ENCODE measurements at places on chromosomes 16 and 17.

DNA sequence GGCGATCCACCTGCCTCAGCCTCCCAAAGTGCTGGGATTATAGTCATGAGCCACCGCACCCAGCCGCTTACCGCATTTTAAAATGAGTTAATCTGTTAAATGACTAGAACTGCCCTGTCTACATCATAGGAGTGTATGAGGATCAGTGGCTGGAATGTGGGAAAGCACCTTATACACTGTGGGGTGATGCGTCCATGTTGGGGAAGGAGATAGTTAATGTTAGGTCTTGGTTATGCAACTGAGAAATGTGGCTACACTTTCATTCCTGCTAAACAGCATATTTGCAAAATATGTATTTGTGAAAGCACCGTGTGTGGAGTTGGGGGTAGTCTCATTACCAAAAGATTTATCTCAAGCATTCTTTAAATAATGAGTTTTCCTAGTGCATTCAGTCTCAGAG lies 107.6 kb downstream of the SPACA3 start:
- no peak for DNase-seq

GRCh38 chr17:19759568-19760549 lies 11.8 kb upstream of the ALDH3A1 start:
- no peak for DNase-seq

GRCh38 chr16:27169511-27170071 lies 33.7 kb upstream of the KDM8 start:
- DNase-seq, result peak; percentile 84

DNA sequence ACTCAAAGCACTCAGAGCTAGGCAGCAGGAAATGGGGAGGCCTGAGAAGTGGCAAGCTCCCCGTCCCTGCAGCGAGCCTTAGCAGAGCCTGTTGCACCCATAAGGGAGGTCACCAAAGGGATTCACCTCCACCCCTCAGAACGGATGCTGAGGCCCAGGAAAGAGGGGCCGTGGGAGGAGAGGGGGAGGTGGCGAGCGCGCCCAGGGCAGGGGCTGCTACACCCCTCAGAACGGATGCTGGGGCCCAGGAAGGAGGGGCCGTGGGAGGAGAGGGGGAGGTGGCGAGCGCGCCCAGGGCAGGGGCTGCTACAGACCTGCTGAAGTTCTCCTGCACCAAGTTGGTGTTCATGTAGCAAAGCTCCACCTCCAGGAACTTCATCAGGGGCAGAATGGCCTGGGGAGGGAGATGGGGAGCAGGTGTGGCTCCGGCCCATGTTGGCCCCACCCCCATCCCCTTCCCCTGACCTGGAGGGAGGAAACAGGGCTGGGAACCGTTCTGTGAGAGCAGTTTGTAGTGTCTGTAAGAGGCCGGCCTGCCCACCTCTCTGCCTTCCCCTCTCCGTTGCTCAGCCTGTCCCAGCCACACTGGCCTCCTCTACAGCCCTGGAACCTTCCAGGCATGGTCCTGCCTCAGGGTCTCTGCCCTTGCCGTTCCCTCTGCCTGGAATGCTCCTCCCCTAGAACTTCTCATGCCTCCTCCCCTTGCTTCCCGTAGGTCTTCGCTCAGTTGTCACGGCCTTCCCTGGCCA lies 11.4 kb downstream of the UNC13D start:
- DNase-seq, result no peak

DNA sequence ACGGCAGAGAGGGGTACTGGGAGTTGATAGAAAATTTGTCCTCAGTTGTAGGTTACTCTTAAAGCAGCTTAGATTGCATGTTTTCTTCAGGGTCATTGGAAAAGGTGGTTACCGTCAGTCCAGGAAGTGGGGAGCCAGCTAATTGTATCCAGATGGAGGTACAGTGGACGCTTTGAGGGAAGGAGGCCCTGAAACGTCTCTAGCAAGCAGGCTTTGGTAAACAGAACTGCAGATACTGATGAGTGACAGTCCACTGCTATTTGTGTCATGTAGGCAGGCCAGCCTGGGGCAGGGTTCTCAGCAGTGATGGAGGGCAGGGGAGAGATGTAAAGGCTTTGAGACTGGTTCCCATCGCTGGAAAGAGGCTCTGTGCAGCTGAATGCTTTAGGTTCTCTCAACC lies 30.2 kb upstream of the ST6GALNAC1 start:
- peak; percentile 37 for DNase-seq

GRCh38 chr16:21598701-21599121 lies 666 bp upstream of the METTL9 start:
- no peak for DNase-seq

GRCh38 chr17:79955691-79956440 lies 79.8 kb downstream of the TBC1D16 start:
- no peak for DNase-seq

DNA sequence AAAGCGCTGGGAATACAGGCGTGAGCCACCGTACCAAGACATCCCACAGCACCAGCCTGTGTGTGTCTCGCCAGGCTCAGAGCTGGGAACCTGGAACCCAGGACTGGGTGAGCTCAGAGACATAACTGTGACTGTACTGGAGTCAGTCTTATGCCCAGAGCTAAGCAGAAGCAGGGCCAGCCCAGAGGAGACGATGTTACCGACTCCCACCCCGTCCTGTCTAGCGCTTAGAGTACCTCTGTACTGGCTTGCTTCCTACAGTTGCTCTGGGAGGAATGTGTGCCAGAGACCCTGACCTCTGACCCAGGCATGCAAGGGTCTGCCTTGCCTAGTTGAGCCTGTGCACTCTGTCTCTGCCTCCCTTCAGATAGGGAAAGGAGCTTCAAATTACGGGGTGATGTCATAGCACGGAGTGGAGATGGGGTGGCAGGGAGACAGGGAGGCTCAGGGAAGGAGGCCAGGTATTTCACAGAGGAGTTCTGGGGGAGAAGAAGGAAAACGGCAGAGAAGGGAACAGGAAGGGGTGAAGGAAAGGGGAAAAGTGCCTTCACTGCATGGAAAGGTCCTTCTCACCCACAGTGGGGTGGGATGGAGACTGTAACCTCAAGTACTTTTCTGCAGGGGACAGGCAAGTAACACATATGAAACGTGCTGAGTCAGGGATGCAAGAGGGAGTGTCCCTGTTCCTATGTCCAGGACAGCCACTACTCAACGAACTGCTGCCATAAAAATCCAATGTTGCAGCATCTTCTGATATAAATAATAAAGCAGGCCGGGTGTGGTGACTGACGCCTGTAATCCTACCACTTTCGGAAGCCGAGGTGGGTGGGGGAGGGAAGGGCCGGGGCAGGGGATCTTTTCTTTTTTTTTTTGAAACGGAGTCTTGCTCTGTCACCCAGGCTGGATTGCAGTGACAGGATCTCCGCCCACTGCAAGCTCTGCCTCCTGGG lies 5.8 kb upstream of the ARMC5 start:
- no peak for DNase-seq

- no peak for DNase-seq
These were observed 277.8 kb upstream of the FOXF1 start for GRCh38 chr16:86232496-86232895.

DNA sequence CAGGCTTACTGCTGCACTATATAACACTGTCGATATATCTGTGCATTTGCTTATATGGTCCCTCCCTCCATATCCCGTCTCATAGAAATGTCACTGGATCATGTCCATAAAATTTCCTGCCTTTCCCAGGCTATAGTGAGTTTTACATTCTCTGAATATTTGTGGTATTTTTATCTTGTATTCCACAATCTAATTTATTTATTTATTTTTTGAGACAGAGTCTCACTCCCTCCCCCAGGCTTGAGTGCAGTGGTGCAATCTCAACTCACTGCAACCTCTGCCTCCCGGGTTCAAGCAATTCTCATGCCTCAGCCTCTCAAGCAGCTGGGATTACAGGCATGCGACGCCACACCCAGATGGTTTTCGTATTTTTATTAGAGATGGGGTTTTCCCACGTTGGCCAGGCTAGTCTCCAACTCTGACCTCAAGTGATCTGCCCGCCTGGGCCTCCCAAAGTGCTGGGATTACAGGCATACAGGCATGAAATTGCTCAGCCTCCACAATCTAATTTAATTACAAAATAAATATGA lies 12.9 kb downstream of the TRIM37 start:
- DNase-seq, result peak; percentile 73

DNA sequence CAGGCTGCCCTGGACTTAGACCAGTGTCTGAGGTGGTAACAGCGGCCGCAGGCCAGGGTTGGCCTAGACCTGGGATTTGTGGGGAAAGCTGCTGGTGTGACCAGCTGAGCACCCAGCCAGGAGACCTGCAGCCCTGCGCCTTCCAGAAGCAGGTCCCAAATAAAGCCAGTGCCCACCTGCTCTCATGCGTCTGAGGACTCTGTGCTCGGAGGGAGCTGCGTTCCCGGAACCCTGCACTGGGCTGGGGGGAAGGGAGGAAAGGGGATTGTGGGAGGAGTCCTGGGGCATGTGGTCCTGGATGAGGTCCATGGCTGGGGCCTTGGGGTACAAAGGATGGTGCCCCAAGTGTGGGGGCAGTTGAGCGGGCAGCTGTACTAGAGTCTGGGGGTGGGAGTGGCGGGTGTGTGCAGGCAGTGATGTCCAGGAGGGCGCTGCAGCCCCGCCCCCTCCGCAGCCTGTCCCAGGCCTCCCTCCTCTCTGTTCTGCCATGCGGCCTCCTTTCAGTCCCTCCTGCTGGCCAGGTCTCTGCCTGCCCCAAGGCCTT lies 1.8 kb upstream of the NECAB2 start:
- no peak for DNase-seq

GRCh38 chr17:64585146-64585545 lies 77.0 kb downstream of the SMURF2 start:
- no peak for DNase-seq

GRCh38 chr17:12769981-12770380 lies 19.3 kb upstream of the ARHGAP44 start:
- DNase-seq, result no peak

DNA sequence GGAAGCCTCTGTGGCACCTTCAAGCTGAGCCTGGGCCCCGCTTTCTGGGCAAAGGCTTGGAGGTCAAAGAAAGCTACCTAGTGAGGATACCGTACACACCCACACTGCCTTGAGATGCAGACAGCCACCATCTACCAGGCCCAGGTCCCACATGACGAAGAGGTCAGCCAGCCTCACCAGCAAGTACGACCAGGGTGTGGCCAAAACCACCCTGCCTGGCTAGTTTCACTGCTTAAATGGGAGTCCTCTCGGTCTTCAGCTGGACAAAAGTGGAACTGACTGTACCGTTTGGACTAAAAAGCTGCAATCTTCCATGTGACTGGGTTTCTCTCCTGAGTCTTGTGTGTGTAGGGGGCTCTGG lies 21.6 kb downstream of the VASN start:
- DNase-seq, result peak; percentile 80

- no peak for DNase-seq
These were observed 92.6 kb downstream of the RPTOR start for GRCh38 chr17:80637048-80637781.

DNA sequence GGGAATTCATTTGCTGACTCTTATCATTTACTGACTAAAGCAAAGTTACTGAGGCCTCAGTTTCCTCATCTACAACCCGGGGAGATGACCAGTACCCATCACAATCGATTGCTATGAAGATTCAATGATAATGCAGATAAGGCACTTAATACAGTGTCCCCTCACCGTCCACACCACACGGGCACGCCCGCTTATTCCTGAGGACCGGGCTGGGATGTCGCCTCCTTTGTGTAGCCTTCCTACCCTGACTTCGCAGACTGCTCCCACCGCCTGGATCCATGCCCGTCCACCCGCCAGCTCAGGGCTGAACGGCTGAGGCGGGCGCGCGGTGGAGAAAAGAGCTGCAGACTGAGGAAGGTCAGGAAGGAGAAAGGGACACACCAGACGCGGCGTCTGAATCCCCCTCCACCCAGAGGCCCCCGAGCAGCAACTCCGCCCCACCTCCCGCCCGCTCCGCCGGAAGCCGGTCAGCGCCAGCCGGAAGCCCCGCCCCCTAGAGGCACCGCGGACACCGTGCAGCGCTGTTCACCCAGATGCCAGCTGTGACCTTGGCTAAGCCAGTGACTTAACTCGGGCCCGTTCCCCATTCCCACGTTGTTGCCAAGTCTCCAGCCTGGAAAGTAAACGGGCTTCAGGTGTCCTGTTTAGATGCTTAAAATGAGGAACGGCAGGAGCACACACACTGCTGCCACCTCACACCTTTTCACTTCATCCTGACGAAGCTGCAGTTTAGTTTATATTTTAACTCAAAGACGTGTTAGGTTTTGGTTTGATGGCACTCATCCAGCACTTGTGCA lies at the start of gene KRABD2:
TSS of gene KRABD2 (minus strand) at position 434 of the 797 bp plus-strand sequence.
- DNase-seq, result peak; percentile 96

DNA sequence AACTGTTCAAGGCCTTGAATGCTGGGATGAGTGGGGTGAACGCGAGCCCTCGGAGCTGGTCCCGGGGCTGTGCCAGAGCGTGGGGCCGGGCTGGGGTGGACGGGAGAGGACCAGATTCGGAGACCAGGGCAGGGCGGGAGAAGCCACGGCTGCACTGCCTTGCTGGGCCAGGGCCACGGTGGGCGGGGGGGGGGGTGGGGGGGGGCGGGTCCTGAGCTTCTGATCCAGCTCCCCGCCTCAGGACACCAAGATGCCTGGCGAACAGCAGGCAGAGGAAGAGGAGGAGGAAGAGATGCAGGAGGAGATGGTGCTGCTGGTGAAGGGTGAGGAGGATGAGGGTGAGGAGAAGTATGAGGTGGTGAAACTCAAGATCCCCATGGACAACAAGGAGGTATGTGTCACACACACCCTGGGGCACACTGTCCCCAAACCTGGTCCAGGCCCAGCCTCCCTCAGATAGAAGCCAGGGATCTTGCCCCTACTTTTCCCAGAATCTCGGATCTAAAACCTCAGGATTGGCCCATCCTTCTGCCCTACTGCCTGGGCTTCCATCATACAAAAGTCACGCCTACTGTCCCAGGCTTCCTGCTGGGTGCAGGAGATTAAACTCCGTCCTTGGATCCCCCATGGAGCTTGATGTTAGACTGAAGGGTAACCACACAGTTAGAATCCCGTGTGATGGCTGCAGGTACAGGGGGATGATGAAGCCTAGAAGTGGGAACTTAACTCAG lies 563 bp downstream of the ZNF771 start:
- peak; percentile 62 for DNase-seq

GRCh38 chr16:46737621-46738214 lies 10.4 kb downstream of the MYLK3 start:
- DNase-seq, result no peak

DNA sequence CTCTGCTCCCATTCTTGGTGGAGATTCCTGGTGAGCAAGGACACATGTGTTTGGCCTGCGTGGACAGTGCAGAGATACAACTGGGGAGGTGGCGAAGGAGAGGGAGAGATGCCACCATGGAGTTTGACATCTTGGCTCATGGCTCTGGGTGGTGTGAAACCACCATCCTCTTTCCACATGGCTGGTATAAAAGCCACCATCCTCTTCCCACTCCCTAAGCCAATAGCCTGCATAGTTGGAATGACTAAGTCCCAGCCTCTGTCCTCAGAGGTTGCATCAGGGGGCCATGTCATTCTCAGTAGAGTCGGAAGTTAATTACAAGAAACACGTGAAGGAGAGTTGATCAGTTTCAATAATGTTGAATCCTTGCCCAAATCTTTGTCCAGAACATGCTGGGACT lies 10.0 kb downstream of the RBFOX1 start:
- no peak for DNase-seq

Data from AG08395 (cell line).